ENCODE measurements at places on chromosomes 5 and 9. TPM values are rescaled to one million over a fixed set of nuclear protein-coding genes. Genes with fewer than 3 reads are reported as not detected.

GRCh38 chr5:118956727-118957126 lies 31.6 kb downstream of the DTWD2 start:
- DNase-seq: no peak

FBP2 gene
- not detected for total RNA-seq

DNA sequence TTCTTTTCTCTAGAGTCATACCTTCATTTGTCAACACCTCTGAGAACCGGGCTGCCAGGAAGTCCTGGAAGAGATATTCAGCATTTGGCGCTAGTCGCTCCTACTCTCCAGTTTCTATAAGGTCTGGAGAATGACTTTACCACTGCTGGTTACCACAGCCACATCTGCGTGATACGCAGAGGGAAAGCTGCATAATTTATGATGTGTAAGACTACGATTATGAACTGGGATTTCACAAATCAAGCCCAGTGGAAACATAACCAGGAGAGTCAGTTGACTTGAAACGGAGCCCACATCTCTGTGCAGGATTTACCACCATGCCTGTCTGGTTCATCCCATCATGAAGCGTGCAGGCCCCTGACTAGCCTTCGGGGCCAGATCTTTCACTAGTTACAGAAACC lies 72.6 kb downstream of the FGF1 start:
- no peak for DNase-seq

SNCB gene
- not detected for total RNA-seq

SLC2A8 gene
- total RNA-seq: 5.8 TPM

DNA sequence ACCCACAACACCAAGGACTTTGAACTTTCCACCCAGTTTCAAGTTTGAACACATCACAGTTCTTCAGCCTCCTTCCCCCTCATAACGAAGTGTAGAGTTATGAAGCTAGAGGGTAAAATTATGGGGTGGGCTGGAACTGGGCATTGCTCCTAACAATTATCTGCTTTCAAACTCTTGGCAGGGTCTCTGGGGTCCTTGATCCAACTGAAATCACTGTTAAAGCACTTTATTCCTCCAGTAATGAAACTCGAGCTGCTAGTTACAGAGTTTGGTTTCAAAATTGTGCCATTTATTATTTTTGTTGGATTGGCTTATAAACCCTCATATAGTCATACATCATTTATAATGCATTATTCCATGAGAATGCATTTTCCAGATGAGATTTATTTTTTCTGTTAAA lies 158.5 kb downstream of the RGS3 start:
- DNase-seq: no peak

- DNase-seq: no peak
Measured at GRCh38 chr5:154618696-154619095, 136.5 kb upstream of the LARP1 start.

SPEF2 gene
- 5.8 TPM for total RNA-seq

PTPN3 gene
- total RNA-seq: 3.6 TPM

DNA sequence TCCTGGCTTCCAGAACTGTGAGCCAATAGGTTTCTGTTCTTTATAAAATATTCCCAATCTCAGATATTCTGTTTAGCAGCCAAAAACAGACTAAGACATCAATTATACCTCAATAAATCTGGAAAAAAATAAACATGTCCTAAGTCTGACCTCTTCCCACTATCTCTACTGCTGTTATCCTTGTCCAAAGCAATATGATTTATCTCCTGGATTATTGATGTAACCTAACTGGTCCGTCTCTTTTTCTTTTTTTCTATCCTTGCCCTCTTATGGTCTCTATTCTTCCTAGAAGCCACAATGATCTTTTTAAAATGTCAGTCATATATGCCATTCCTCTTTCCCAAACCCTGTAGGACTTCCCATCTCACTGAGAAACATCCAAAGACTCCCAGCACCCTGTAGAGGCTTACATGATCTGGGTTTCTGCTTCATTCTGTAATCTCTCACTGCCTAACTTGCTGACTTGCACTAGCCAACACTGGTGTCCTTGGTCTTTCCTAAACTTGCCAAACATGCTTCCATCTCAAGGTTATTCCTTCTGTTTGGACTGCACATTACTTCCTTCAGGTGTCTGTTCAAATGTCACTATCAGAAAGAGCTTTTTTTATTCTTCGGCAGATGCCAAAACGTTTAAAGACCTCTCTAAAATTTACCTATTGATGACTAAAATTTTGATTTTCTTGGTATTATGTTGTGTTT lies 13.1 kb downstream of the FOCAD start:
- DNase-seq: no peak

DNA sequence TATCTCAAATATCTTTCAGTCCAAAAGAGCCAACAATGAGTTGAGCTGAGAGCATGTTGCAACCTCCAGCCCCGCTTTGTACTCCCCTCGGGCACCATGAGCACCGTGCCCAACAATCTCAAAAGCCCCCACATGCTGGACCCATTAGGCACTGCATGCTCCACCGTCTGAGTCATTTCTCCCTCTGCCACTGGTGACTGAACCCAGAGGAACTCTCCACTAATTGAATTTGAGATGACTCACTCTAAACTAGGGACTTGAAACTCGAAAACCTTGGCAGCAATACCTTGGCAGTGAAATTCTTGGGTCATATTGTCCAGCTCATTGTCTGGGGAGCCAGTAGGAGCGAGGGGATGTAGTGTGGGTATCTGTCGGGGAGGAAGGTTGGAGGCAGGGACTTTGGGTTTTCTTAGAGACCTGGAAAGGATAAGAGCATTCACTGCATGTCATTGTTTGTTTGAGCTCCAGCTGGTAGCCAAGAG lies 49.9 kb upstream of the SLIT3 start:
- no peak for DNase-seq

- no peak for DNase-seq
Measured at GRCh38 chr5:59138509-59138908, 555.6 kb downstream of the RAB3C start.

- no peak for DNase-seq
Measured at GRCh38 chr5:159560088-159560487, 229.8 kb upstream of the IL12B start.

DNA sequence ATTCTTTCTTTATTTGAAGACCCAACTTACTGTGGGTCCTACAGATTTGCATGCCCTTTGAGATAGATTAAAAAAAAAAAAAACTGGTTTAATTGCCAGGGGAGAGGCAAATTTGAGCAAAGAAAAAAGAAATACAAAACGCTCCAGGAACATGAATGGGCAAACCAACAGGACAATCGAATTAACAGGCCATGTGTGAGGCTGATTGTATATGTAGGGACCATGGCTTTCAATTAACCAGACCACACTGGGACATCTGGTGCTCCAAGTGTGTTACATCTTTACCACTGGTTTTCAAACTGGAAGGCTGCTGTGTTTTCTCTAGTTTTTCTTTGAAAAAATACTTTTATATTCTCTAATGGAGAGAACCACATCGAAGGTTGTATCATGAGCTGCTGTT lies 612.1 kb upstream of the SEMA6A start:
- DNase-seq: no peak

DNA sequence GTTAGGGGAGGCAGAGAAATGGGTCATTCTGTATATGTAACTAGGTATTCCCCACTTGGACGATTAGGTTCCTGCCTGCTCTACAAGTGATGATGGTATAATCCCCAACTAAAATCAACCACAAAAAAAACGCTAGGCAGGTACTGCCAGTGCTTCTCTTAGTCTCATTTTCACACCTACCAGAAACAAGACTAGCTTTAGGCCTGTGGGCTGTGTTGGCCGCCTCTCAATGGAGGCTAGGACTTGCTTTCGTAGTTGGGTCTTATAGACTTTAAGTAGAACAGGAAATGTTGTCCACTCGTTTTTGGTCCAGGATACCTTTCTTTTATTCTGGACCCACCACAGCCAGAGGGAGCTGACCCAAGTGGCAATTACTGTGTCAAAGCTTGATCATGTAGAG lies 111.8 kb downstream of the UNC13B start:
- no peak for DNase-seq

F12 gene
- total RNA-seq: 2.7 TPM

DNA sequence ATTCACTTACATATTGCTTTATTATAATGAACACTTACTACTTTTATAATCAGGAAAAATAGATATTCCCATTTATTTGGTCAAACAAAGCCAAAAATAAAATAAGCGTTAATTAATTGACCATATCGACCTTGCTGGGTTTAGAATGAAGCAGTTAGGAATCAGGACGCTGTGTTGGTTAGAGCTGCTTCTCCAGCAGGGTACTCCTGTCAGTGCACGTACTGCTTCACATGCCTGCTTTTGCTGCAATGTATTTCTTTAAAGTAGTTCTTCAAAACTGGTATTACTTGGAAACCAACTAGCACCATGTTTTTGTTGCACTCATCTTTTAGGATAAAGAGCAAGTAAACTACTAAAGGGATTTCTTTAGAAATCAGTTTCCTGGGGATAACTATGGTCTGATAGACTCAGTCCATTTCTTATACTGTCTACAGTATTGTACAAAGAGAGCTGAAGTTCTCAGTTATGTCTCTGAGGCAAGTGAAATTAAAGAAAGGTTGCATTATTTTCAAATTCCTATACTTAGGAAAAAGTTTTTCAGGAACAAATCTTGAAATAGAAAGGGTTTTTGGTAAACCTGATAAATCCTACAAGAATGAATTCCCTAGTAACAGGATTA lies 6.8 kb upstream of the TRMO start:
- no peak for DNase-seq

GRCh38 chr9:88897081-88897480 lies 94.2 kb upstream of the S1PR3 start:
- no peak for DNase-seq

GRCh38 chr9:78397454-78397853 lies 100.5 kb downstream of the PSAT1 start:
- no peak for DNase-seq
